ENCODE measurements at places on chromosomes 2 and 18. TPM values are rescaled to one million over a fixed set of nuclear protein-coding genes. Genes with fewer than 3 reads are reported as not detected.
A peak's percentile ranks its signal among the peaks of the same experiment; 100 is the strongest.

GRCh38 chr18:3305933-3306332, 44.0 kb downstream of the MYL12B start:
- DNase-seq: peak; percentile 49

GRCh38 chr2:53177327-53177726, 590.3 kb upstream of the CHAC2 start:
- DNase-seq: no peak

DNA sequence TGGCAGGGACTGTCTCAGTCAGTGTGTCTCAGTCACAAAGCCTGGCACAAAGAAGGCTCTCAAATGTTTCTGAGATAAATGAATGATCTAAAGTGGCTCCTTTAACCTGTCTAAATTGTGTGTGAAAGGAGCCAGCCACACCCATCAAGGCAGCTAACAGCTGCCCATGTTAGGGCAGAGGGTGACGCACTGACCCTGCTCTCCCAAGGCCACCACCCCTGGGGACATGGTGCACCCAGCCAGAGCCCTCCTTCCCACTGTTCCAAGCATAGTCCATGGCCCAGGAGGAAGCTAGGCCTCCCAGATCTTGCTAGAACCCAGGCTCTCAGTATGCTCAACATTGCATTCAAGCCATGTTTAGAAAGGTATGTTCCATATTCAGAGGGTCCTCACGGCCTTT, 100.3 kb downstream of the KLHL29 start:
- DNase-seq: no peak

- DNase-seq: no peak
Observed at GRCh38 chr2:6337472-6337820, 528.3 kb downstream of the CMPK2 start.

Gene CRACDL
- polyA plus RNA-seq: 3.0 TPM

Gene KCNF1
- polyA plus RNA-seq: 3.7 TPM

All from muscle of back (tissue), 13 donors.